ENCODE measurements at places on chromosomes 3 and 15.

DNA sequence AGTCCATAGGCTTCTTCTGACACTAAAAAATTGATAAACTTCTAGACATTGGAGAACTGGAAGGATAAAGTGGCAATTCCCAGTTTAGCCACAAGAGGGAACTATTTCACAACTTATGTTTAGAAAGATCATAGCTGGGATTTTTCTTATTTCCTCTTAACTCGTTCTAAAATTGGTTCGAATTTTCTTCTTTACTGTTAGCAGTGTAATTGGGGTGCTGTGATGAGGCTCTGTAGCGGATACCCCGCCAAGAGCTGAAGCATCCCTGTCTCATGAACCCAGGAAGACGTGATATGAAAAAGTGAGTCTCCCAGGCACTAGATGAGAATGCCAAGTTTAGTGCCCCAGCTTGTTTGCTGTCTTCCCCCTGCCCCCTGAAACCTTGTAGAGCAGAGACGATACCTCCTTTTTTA is 85.1 kb downstream of the PDCD6IP start:
- DNase-seq, result peak; percentile 36

DNA sequence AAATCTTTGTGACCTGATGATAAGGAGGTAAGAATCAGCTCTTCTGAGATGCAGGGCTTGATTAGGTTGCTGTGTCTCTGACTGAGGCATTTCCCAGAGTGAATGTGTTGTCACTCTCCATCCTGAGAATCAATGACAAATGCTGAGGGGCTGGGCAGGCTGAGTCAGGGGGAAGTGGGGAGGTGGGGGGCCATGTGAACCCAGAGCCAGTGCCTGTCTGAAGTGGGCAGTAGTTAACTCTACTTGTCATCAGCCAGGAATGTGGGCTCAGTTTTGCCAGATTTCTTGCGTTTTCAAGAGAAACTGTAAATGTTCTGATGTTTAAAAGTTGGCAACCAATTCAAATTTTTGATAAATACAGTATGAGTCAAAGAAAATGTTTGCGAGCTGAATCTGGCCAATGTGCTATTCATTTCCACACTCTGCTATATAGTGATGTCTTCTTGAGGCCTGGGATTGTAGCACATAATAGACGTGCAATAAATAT is 3.1 kb upstream of the BNC1 start:
- DNase-seq, result no peak

DNA sequence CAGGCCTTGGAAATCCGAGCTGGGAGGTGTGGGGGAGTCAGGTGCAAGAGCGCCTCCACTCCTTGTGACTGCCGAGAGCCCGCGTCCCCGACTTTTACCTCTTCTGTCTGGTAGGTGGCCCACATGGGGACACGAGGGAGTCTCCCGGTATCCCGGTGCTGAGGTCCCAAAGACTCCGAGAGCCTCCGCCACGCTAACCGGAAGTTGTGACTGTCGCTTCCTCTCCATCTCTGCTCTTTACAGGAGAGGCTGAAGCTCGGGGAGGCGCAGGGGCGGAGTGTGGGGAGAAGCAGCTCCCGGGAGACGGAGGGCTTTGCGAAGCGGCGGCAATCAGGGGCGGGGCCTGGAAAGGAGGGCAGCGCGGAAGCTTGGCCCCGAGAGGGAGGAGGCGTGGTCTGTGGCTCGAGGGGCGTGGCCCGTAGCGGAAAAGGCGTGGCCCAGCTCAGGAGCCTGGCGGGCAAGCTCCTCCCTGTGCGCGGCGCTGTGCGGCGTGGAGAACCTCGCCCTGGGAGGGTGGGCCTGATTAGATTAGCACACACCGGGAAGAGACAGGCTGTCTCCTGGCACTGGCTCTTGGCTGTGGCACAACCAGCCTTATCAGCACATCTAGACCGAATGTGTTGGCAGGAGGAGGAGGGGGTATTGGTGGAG is 143.9 kb downstream of the GABRB3 start:
- no peak for DNase-seq

DNA sequence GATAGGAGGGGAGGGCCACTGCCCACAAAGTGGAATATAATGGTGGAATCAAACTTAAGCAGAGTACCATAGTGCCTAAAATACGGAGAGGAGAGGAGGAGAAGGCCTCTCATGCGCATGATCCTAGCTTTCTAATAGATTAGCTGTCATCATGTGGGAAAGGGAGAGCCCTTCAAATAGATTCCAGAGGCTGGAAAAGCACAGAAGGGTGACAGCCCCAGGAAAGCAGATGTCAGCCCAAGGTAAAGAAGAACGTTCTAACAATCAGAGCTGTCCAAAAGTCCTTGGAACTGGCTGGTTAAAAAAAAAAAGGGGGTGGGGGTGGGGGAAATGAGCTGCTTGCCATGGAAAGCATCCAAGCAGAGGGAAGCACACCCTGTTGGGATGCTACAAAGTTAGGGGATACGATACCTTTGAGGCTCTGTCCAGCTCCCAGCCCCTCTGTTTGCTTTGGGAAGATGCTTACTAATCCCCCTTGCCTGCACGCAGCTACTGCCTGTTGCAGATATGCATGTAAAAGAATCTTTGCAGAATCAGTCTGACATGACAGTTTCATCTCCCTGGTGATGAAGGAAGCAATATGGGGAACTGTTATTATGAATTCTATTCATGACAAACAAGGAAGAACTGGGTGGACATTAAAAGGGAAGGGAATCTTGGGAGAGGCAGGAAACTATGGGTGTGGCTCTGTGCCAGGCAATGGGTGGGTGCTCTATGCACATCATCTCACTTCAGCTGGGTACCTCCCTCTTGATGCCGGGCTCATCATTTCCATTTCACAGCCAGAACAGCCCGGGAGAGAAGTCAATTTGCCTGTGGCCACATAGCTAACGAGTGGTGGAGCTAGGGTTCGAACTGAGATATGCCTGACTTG is 10.1 kb upstream of the LMCD1 start:
- no peak for DNase-seq

- DNase-seq, result no peak
Measured at GRCh38 chr15:41501191-41501917, 7.7 kb downstream of the ITPKA start.

DNA sequence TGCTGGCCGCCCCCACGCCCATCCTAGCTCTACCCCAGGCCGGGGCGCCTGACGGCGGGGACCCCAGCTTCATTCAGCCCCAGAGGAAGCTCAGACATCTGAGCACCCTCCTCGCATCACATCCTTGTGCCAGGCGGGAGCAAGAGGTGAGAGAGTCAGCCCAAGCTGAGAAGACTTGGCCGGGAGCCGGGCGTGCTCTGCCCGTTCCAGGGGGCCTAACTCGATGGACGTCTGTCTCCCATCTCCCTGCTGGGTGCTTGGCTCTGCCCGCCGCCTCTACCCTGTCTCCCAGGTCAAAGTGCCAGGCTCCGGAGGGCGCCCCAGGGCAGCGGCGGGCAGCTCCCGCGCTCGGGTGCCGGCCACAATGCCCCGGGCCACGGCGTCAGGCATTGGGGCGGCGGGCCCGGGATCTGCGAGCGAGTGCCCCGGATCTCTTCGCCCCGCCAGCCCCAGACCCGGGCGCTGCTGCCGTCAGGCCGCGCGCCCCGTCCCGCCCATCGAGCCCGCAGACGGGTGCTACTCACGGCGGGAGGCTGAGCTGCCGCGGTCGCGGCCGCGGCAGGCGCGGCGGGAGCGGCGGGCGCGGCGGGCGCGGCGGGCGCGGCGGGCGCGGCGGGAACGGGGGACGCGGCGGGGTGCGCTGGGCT is 388 bp downstream of the DAPK2 start:
- DNase-seq, result no peak

DNA sequence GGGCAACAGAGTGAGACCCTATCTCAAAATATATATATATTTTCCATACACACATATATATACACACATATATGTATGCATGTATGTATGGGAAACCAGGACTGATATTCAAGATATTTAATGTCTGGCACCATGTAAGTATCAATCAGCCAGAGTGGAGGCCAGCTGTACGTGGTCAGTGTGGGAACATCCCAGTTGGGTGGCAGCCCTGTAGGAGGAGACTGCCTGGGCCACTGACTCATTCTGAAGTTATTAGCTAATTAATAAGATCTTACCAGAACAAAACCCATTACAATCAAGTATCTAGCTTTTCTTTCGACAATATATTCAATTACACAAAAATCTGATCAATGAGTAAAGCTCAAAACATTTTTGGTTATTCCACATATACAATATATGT is 85.1 kb upstream of the OCA2 start:
- DNase-seq, result no peak

- no peak for DNase-seq
Measured at GRCh38 chr15:36912311-36912712, 188.0 kb downstream of the MEIS2 start.

DNA sequence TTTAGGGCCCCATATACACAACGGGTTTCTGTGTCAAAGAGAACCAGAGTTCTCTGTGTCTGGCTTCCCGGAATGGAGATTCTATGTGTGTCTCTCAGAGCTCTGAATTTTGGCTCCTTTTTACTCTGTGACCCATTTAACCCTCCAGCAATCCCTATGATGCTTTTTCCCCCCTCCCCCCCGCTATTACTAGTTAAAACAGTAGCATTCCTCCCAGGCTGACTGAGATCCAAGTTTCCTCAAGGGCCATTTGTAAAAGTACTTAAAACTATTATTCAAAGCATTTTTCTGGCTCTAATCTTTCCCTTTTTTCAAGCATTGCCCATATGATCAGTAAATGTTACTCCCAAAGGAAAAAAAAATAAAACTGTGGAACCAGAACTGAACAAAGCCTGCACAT is 6.6 kb upstream of the STAC start:
- DNase-seq, result no peak

DNA sequence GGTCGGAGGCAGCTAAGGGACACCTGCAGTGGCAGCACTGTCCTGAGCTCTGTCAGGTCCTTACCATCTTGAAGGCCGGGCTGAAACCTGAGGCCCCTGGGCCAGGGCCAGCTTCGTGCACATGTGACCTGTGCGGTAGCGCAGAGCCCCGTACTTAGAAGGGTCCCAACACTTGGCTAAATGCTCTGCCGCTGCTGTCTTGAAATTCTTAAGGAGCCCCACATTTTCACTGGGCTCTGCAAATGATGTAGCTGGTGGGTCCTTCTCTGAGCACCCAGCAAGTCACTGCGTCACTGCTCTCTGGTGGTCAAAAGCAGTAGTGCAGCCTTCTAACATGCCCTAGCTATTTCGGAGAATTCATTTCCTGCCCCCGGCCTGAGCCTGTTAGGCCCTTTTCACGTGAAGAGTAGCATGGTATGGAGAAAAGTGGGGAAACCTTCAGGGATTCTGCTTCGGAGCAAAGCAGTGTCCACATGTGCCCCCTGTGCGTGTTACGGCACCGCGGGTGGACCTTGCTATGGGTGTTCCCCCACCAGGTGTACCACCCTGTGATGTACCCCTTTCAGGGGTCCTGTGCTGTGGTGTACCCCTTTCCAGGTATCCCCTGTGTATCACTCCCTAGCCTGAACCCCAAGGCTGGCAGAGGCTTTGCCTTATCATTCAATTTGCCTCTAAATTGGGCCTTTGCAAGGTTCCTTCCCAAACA is 79.7 kb downstream of the TMEM266 start:
- peak; percentile 60 for DNase-seq

DNA sequence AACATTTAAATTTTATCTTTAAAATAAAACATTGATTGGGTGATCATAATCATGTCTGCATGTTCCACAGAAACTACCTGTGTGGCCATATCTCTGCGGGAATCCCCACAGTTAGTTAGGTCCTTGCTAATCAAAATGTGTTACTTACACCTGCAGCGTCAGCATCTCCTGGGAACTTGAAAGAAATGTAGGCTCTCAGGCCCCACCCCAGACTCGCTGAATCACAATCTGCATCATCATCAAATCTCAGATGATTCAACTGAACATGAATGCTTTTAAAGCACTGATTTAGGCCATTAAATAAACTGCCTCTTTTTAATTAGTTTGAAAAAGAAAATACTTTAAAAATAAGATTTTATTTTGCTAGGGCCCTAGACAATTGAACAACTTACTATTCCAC is 577.8 kb downstream of the PYDC2 start:
- DNase-seq, result no peak

GRCh38 chr3:13857702-13858380 is 22.0 kb downstream of the WNT7A start:
- no peak for DNase-seq

- DNase-seq, result no peak
Measured at GRCh38 chr3:71498543-71498942, 85.0 kb downstream of the FOXP1 start.

- DNase-seq, result no peak
Measured at GRCh38 chr3:76724075-76724474, 315.8 kb upstream of the ROBO2 start.

DNA sequence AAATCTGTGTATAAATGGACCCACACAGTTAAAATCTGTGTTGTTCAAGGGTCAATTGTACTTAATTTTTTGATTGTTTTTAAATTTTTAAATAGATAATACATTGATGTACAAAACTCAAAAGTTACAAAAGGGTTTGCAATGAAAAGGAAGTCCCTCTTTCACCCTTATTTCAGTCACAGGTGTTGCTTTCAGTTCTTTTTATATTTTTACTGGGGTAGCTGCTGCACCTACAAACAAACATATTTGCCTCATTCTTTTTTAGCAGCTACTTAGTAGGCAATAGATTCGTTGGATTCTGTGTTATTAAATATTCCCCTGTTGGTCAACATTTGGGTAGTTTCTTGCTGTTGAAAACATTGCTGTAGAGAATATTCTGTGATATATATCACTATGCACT is 44.4 kb downstream of the PIAS1 start:
- DNase-seq, result no peak

- no peak for DNase-seq
Measured at GRCh38 chr3:23685541-23686258, 120.1 kb upstream of the UBE2E1 start.

GRCh38 chr3:165390166-165390565 is 194.0 kb upstream of the SLITRK3 start:
- DNase-seq, result no peak

- no peak for DNase-seq
Measured at GRCh38 chr15:39591141-39591895, 10.4 kb downstream of the THBS1 start.

- no peak for DNase-seq
Measured at GRCh38 chr15:35243758-35244157, 158.7 kb upstream of the NANOGP8 start.

DNA sequence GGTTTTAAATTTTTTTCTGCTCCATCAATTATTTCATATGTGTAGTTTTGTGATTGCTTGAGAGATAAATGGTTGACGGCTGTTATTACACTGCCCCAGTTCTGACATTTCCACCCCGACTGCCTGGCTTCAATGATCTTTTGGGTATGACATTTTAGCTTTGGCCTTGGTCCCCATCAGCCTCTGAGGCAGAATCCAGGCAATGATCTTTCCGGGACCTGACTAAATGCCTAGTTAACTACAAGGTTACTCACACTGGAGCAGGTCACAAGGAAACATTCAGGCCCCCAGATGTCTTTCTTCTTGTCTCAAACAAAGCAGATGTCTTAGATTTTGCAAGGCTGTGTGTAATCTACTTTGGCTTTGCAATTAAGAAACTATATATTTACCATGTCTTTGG is 61.1 kb upstream of the TMCO5A start:
- DNase-seq, result no peak

Measured in activated CD4-positive, alpha-beta T cell treated with anti-CD3 and anti-CD28 coated beads for 24 hours (primary cell).